Mesothelial cell of epicardium (in vitro differentiated cells): ENCODE measurements at places on chromosomes 1 and 21. TPM values are rescaled to one million over a fixed set of nuclear protein-coding genes. Genes with fewer than 3 reads are reported as not detected.
A peak's percentile ranks its signal among the peaks of the same experiment; 100 is the strongest.

- peaks cover 20% of the 10 kb centered on the region for H3K4me1 ChIP-seq
- no peaks in the 10 kb centered on the region for H3K27me3 ChIP-seq
- no peak overlapping the region for H3K27ac ChIP-seq
- H3K4me3 ChIP-seq: no peak overlapping the region
- DNase-seq: no peak
- H3K36me3 ChIP-seq: no peaks in the 10 kb centered on the region
Measured at GRCh38 chr21:29184037-29184436, 53.6 kb downstream of the MAP3K7CL start.

GRCh38 chr1:43531906-43532584 is 1.4 kb downstream of the PTPRF start:
- DNase-seq: peak; percentile 72
- peak overlapping the region; percentile 99 for H3K27ac ChIP-seq
- H3K4me1 ChIP-seq: peaks cover 68% of the 10 kb centered on the region
- peak overlapping the region; percentile 95 for H3K4me3 ChIP-seq
- no peaks in the 10 kb centered on the region for H3K27me3 ChIP-seq

- peaks cover 21% of the 10 kb centered on the region for H3K27me3 ChIP-seq
- no peaks in the 10 kb centered on the region for H3K4me1 ChIP-seq
- DNase-seq: no peak
Measured at GRCh38 chr1:30513396-30514136, 209.8 kb downstream of the MATN1 start.

DNA sequence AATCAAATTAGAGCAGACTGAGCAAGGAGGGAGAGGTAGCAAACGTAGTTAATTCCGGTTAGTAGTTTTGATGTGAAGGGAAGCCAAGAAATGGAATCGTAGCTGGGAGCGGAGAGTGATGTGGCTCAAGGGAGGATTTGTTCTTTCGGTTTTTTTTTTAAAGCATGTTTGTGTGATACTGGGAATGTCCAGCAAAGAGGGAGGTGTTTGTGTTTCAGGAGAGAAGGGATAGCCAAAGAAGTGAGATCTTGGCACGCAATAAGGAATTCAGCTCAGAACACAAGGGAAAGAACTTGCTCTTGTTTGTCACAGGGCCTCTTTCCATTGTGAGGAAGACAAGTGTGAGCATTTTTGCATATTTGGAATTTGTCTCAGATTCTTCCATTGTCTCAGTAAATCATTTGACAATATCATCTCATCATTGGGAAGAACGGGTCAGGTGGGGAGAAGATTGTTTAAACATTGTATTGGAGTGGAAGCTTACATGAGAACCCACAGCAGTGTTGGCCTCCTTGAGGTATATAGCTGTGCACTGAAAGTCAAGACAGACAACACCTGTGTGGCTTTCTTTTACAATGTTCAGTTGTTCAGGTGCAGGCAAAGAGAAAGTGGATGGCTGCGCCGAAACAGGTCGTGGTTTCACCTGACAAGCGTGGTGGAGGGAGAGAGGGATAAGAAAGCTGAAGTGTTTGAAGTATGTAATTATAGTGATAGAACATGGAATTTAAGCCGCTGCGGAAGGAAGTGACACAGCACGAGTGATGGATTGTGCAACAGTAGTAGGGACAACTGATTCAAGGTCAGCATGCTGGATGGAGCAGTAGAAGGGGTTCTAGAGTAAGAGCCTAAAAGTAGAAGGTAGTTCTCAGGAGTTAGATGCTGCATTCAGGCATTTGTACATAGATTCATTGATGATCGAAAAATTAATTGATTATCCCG is 25.4 kb downstream of the FMN2 start:
- no peaks in the 10 kb centered on the region for H3K4me1 ChIP-seq
- H3K36me3 ChIP-seq: no peaks in the 10 kb centered on the region
- no peak overlapping the region for H3K27ac ChIP-seq
- no peaks in the 10 kb centered on the region for H3K27me3 ChIP-seq
- no peak overlapping the region for H3K4me3 ChIP-seq

UBL4B gene
- 10.2 to 11.7 TPM (median 10.7 TPM) in 3 replicates for total RNA-seq

DNA sequence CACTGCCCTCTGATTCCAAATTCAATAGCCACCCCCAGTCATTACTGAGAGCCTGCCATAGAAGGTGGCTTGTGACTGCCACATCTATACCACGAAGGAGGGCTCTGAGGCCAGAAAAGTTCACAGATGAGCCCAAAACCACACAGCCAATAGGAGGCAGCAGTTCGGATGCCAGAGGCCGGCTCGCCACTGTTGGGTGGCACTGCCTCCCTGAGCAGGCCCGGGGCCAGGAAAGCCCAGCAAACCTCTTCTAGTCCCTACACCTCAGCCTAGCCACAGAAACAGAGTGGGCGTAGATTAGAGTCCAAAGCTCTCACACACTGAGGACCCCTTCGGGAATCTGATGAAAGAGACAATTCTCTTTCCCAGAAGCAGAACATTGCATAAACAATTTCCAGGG is 5.9 kb upstream of the CAMK2N1 start:
- H3K36me3 ChIP-seq: peaks cover 3% of the 10 kb centered on the region
- no peak overlapping the region for H3K4me3 ChIP-seq
- H3K4me1 ChIP-seq: peaks cover 4% of the 10 kb centered on the region
- no peak overlapping the region for H3K27ac ChIP-seq
- peaks cover 43% of the 10 kb centered on the region for H3K27me3 ChIP-seq

SH2D1B gene
- total RNA-seq: not detected in 3 replicates

C1orf94 gene
- total RNA-seq: not detected in 3 replicates

GPR25 gene
- total RNA-seq: 0.25 TPM in 1 of 3 replicates, not detected in the others

DNA sequence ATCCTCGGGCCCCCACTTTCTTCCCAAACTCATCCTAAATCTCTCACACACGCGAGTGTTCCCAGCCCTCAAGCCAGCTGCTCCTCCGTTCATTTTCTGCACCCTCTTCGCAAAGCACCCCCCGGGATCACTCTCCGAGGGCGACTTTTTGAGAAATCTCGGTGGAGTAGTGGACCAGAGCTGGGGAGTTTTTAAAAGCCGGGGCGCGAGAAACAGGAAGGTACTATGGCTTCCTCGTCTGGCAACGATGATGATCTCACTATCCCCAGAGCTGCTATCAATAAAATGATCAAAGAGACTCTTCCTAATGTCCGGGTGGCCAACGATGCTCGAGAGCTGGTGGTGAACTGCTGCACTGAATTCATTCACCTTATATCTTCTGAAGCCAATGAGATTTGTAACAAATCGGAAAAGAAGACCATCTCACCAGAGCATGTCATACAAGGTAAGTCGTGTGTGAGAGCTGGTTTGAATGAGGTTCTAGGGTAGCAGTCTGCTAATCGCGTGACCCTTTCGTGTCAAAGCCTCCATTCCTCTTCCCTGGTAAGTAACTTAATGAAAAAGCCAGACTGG is 800 bp downstream of the DR1 start:
- H3K4me1 ChIP-seq: peaks cover 35% of the 10 kb centered on the region
- peak overlapping the region; percentile 97 for H3K4me3 ChIP-seq
- DNase-seq: no peak
- no peaks in the 10 kb centered on the region for H3K27me3 ChIP-seq
- no peaks in the 10 kb centered on the region for H3K36me3 ChIP-seq

- H3K4me3 ChIP-seq: no peak overlapping the region
- peaks cover 49% of the 10 kb centered on the region for H3K4me1 ChIP-seq
- H3K27ac ChIP-seq: peak overlapping the region; percentile 30
- peak; percentile 42 for DNase-seq
Measured at GRCh38 chr1:119631433-119632102, 16.5 kb downstream of the ZNF697 start.

- peak overlapping the region; percentile 15 for H3K27ac ChIP-seq
- H3K36me3 ChIP-seq: peaks cover 10% of the 10 kb centered on the region
- no peak for DNase-seq
- H3K4me1 ChIP-seq: peaks cover 11% of the 10 kb centered on the region
- H3K4me3 ChIP-seq: no peak overlapping the region
- no peaks in the 10 kb centered on the region for H3K27me3 ChIP-seq
Measured at GRCh38 chr1:39230261-39231190, 26.0 kb downstream of the MACF1 start.

NUAK2 gene
- 5.7 to 6.2 TPM (median 5.8 TPM) in 3 replicates for total RNA-seq

- no peaks in the 10 kb centered on the region for H3K27me3 ChIP-seq
- H3K36me3 ChIP-seq: no peaks in the 10 kb centered on the region
- H3K4me1 ChIP-seq: no peaks in the 10 kb centered on the region
- no peak overlapping the region for H3K27ac ChIP-seq
- H3K4me3 ChIP-seq: no peak overlapping the region
Measured at GRCh38 chr1:12135612-12136011, 31.2 kb upstream of the TNFRSF1B start.

DNA sequence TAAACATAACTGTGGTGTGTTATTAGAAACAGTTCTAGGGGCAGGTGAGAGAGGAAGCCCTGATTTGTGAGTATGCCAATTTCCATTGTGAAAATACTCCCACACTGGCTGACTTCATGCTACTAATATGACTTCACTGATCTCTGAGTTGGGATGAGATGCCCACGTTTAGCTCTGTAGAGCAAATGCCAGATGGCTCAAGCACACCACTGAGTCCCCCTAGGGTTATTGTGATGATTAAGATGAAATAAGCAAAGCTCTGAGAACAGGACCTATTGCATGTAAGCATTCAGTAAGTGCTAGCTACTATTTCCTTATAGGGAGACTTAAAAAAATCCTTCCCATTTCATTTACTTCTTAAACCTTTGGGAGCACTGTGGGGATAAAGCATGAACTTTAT is 117.6 kb downstream of the CENPF start:
- H3K36me3 ChIP-seq: no peaks in the 10 kb centered on the region
- no peak for DNase-seq
- no peaks in the 10 kb centered on the region for H3K4me1 ChIP-seq
- H3K27ac ChIP-seq: no peak overlapping the region

DNA sequence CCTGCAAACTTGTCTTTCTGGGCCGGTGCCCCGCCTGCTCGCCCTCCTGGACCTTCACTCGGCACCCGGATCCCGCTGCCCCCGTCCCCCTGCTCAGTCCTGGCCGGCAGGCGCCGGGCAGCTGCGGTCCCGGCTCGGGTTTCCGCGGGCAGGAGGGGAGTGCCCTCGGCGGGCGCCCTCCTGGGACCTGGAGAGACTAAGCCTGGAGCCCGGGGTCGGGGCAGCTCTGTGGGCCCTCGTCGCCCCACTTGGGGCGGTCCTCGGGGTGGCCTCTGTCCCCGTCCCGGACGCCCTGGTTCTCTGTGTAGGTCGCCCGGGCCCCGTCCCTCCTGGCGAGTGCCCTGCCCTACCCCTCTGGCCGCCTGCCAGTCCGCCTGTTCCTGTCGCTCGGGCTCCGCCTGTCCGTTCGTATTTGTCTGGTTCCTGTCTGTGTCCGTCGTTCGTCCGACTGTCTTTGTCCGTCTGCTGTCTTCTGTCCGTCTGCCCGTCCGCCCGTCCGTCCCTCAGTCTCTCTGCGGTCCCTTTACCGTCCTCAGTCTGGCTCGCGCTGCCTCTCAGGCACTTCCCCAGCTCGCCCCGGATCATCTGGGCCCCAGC is 490 bp downstream of the SERINC2 start:
- peak; percentile 75 for DNase-seq
- H3K4me3 ChIP-seq: peak overlapping the region; percentile 98
- H3K4me1 ChIP-seq: peaks cover 20% of the 10 kb centered on the region
- H3K27me3 ChIP-seq: peaks cover 6% of the 10 kb centered on the region
- H3K27ac ChIP-seq: peak overlapping the region; percentile 95

- H3K36me3 ChIP-seq: peaks cover 18% of the 10 kb centered on the region
- DNase-seq: no peak
- no peaks in the 10 kb centered on the region for H3K4me1 ChIP-seq
Measured at GRCh38 chr1:169271098-169271497, 96.5 kb downstream of the NME7 start.

LAMC2 gene
- total RNA-seq: 9.2 to 10.4 TPM (median 9.9 TPM) in 3 replicates

DNA sequence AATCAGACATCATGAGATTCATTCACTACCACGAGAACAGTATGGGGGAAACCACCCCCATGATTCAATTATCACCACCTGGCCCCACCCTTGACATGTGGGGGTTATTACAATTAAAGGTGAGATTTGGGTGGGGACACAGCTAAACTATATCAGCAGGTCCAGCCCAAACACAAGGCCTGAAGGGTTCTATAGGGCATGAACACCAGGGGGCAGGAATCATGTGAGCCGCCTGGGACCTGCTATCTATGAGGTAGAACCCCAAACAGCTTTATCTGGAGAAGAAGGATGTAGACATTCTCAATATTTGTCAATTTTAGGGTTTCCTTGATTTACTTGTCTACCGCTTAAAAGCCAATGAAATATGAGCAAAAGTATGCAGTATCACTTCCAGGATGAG is 294.9 kb upstream of the DEPDC1 start:
- H3K27me3 ChIP-seq: no peaks in the 10 kb centered on the region
- no peaks in the 10 kb centered on the region for H3K4me1 ChIP-seq
- H3K36me3 ChIP-seq: no peaks in the 10 kb centered on the region
- no peak overlapping the region for H3K27ac ChIP-seq
- no peak overlapping the region for H3K4me3 ChIP-seq

TMEM52 gene
- 2.1 to 2.8 TPM (median 2.5 TPM) in 3 replicates for total RNA-seq

DNA sequence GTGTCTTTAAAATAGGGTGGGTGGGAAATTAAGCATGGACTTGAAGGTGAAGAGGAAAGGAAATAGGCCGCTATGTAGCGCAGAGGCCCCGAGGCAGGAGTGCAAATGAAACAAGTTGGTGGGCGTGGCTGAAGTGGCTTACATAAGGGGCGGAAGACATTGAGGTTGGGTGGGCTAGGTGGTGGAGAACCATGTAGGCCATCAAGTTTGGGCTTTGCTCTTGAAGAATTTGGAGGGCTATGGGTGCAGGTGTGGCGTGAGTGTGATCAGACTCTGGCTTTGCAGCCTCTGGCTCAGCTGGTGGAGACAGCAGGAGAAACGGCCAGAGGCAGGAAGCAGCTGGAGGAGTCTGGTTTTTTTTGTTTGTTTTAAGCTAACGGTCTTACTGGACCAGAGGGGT is 6.7 kb downstream of the SLFNL1 start:
- no peaks in the 10 kb centered on the region for H3K27me3 ChIP-seq
- no peak overlapping the region for H3K27ac ChIP-seq
- H3K4me1 ChIP-seq: no peaks in the 10 kb centered on the region
- H3K36me3 ChIP-seq: peaks cover 18% of the 10 kb centered on the region

- H3K36me3 ChIP-seq: no peaks in the 10 kb centered on the region
- H3K27ac ChIP-seq: peak overlapping the region; percentile 60
- H3K27me3 ChIP-seq: no peaks in the 10 kb centered on the region
- no peak overlapping the region for H3K4me3 ChIP-seq
- peaks cover 42% of the 10 kb centered on the region for H3K4me1 ChIP-seq
Measured at GRCh38 chr1:115717541-115717940, 51.0 kb downstream of the CASQ2 start.

DNA sequence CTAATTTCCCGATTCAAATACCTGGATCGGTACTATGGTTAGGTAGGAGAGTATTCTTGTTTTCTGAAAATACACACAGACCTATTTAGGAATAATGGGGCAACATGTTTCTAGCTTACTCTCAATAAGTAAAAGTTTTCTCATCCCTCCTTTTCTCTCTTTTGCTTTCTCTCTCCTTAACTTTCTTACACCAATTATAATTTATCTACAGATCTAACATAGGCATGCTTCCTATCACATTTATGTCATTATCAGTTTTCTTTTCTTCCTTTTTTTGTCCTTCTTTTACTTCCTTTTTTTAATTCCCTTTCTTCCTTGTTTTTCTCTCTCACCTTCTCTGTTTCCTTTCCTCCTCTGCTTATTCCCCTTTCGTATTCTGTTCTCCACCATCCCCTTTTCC is 20.3 kb downstream of the SNX7 start:
- no peak overlapping the region for H3K4me3 ChIP-seq
- H3K36me3 ChIP-seq: peaks cover 31% of the 10 kb centered on the region
- DNase-seq: no peak
- H3K27me3 ChIP-seq: no peaks in the 10 kb centered on the region
- no peak overlapping the region for H3K27ac ChIP-seq
- H3K4me1 ChIP-seq: no peaks in the 10 kb centered on the region

- no peak for DNase-seq
- H3K4me3 ChIP-seq: no peak overlapping the region
- H3K4me1 ChIP-seq: peaks cover 36% of the 10 kb centered on the region
Measured at GRCh38 chr1:201025571-201026002, 2.1 kb upstream of the KIF21B start.
